ENCODE measurements at places on chromosomes 2 and 18. TPM values are rescaled to one million over a fixed set of nuclear protein-coding genes. Genes with fewer than 3 reads are reported as not detected.

SH3RF3 gene
- total RNA-seq = 0.34 TPM

SH3YL1 gene
- 32.3 TPM for total RNA-seq

DNA sequence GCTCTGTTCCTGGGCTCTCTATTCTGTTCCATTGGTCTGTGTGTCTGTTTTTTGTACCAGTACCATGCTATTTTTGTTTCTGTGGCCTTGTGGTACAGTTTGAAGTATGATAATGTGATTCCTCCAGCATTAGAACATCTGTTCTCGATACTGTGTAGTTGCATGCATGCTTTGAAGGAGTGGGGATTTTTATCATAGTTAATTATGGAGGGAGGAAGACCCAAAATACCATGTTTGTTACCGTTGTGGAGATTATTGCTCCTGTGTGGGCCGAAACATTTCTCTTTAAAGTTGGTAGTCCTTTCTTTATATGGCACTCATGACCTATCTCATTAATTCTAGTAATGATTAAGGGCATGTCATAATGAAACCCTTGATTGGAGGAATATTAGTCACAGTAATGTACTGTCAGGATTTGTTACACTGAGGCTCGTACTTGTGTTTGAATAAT is 87.6 kb downstream of the TTC27 start:
- DNase-seq = no peak

DNA sequence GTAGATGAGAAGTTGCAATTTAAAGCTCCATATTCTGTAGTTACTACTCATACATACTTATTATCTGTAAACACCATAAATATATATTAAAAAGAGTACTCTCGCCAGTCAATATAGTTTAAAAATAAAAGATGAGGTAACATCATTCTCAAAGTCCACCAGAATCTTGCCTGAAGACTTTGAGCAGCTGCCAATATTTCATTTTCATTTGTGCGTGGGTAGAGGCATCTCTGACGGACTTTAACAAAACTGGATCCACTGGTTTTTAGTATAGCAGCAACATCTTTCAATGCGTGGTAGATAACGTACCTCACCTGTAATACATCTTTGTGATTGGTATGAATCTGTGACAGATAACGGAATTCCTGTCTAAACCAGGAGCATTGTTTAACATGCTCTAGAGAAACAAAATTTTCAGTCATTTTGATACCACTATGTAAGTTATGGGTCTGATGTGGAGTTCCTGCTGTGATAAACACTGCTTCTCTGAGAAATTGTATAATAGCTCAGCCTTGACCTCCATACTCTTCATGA is 45.0 kb downstream of the WDR75 start:
- DNase-seq = no peak
